ENCODE measurements at places on chromosomes 16 and 17.

- DNase-seq: no peak
These were observed 3.5 kb upstream of the MTHFSD start for GRCh38 chr16:86558355-86559193.

DNA sequence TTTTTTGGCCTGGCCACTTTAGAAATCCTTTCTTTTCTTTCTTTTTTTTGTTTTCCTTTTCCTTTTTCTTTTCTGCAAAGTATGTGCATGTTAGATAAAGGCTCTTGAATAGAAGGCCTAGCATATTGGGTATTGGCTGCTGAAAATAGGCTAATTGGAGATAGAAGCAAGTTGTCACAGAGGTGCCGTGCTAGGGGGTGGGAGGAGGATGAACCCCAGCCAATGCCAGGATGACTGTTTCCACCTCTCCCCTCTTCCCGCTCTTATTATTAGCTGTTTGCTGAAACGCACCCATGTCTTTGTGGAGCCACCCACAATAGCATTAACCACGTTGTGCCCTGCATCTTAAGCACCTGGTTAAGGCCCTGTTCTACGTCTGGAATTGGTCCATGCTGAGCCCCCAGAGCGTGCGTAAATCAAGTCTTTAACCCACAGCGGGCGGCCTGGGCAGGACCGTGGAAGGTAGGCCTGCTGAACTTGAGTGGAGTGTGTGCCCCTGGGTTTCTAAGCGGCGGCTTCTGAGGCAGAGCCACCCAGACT, 123.6 kb downstream of the MSI2 start:
- no peak for DNase-seq

DNA sequence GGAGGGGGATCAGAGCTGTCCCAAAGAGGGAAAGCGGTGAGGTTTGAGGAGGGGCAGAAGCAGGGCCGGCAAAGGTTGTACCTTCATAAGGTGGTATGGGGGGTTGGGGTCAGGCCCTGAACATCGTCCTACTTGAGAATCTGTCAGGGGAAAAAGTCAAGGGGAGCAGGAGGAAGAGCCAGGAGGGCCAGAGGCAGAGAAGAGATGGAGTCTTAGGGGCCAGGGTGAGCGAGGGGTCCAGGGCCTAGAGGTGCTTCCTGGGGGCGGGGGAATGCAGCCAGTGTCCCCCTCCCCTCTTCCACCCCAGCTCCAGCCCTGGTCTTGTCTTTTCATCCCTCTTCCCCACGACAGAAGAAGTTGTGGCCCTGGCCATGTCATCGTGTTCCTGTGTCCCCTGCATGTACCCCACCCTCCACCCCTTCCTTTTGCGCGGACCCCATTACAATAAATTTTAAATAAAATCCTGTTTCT, 1.3 kb upstream of the PRRT2 start:
- DNase-seq: no peak

GRCh38 chr16:53123747-53124146, 69.0 kb downstream of the CHD9 start:
- DNase-seq: no peak

DNA sequence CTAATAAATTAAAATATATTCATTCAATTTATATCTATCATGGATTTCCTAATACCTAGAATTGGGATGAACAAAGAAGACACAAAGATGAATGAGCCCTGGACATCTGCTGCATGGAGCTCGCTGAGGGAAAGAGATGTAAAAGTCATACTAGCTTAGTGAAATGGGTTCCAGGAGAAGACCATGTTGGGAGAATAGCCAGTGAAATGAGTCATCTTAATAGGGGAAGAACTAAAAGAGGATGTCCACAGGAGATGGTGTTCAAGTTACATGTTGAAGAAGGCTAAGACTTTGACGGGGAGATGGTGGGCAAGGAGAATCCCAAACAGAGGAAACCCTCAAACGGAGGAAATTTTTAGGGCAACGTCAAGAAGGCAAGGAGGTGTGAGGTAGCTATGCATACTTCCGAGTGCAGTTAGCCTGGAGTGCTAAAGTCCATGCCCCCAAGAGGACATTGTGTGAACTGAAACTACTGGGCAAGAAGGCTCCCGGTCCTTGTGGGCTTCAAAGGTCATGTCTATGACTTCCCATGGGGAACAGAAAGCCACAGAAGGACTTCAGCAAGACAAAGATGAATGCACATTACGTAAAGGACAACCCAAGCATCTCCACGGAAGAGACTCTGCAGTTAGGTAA, 220.5 kb upstream of the CDH11 start:
- no peak for DNase-seq

GRCh38 chr16:48101069-48101674, 54.6 kb downstream of the ABCC12 start:
- no peak for DNase-seq

DNA sequence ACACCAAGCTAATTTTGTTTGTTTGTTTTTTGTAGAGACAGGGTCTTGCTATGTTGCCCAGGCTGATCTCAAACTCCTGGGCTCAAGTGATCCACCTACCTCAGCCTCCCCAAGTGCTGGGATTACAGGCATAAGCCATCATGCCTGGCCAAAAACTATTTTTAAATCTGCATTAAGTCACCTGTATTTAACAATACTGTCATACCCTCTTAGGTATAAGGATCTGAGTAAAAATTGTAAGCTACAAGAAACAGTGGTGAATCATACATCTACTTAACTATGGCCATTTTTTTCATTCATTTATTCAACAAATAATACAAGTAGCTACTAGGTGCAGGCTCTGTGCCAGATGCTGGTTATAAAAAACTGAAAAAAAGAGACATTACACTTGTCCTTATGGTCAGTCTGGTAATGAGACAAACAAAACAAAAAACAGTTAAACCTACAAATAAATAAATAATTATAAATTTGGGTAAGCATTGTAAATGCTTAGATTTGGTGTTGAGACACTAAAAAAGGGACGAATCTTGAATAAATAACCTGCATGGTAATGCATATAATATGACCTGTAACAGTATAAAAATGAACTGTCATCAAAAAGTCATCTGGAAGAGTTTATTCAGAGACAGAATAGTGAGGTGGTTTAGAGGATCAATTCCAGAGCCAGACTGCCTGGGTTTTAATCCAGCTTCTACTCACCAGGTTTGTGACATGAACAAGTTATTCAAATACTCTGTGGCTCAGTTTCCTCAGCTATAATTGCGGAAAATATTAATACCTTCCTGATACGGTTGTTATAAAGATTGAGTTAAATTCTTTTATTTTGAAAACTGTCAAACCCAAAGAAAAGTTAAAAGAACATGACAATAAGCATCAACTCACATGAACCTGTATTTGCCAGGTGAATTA, 26.8 kb downstream of the BRIP1 start:
- DNase-seq: no peak

DNA sequence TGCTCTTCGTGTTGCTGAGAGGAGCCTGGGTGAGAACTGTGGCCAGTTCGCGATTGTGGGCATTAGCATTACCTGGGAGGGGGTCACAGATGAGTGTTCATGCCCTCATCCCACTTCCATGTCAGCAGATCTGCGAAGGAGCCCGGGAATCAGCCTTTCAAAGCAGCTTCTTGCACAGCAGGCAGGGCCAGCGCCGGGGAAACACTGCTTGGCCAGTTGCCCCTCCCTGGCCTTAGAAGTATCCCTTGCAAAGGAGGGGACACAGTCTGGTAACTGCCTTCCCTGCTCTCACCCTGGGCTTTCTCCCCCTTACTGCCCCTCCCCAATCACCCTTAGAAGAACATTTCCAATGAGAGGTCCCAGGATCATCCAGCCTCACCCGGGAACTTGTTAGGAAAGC, 42.8 kb upstream of the FOXF1 start:
- no peak for DNase-seq

DNA sequence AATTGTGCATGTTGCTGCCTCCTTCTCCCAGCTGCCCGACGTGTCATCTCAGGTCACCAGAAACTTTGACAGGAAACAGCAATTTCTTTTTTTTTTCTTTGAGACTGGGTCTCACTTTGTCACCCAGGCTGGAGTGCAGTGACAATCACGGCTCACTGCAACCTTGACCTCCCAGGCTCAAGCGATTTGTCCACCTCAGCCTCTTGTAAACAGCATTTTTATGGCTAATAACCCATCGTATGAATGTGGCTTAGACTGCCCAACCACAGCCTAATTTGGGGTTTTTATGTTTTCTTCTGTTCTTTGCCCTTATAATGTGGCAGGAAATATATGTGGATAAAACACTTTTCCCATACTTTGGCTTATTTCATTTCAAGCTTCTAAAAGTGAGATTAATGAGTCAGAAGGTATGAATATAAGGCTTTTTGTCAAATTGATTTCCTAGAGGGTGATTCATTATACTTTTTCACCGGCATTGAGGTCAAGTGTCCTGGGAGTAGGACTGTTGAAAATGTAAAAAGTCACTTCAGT, 31.0 kb upstream of the SLC5A10 start:
- no peak for DNase-seq

- no peak for DNase-seq
These were observed 8.8 kb downstream of the KIAA0513 start for GRCh38 chr16:85036236-85037049.

DNA sequence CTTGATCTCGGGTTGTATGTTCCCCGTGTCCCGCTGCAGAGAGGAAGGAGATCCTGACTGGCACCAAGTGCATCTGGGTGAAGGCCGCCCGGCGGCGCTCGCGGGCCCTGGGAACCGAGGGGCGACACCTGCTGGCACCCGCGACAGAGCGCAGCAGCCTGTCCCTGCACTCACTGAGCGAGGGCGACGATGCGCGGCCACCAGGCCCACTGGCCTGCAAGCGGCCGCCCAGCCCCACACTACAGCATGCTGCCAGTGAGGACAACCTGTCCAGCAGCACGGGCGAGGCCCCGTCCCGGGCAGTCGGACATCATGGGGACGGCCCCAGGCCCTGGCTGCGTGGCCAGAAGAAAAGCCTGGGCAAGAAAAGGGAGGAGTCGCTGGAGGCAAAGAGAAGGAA, 7.5 kb downstream of the BTBD17 start:
- DNase-seq: no peak

DNA sequence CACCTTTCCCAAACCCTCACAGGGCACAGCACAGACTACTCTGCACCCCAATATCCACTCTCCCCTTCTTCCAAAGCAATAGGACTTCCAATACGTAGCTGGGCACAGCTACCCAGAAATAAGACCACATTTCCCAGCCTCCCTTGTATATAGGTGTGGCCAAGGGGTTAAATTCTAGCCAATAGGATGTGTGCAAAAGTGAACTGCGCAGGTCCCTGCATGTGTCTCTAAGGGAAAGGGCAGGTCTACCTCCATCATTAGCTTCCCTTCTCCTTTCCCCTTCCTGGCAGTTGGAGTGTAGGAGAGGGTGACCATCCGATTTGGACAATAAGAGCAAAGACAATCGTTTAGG, 25.5 kb upstream of the SNN start:
- DNase-seq: no peak

GRCh38 chr17:44865231-44865660, 17.6 kb downstream of the HIGD1B start:
- DNase-seq: peak; percentile 13

- no peak for DNase-seq
These were observed 595.2 kb upstream of the CDH11 start for GRCh38 chr16:65716737-65717700.

- DNase-seq: no peak
These were observed 20.0 kb upstream of the WFIKKN1 start for GRCh38 chr16:610513-611381.

GRCh38 chr17:65739034-65739433, 177.6 kb upstream of the AXIN2 start:
- no peak for DNase-seq

DNA sequence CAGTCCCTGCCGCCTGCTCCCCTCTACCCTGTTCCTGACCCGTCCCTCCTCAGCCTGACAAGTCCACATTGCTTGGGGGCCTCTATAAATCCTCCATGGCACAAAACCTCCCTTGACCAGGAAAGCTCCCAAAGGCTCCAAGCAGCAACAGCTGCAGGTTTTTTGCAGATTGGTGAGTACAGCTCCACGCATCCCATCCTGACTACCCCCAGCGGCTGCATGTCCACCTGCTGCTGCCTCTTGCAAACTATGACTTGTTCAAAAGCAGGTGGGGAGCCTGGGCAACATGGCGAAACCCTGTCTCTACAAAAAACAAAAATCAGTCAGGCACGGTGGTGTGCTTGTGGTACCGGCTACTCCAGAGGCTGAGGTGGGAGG, 122.8 kb downstream of the ANKRD11 start:
- DNase-seq: peak; percentile 7

GRCh38 chr16:726438-727290, at the start of the genes CCDC78 and HAGHL:
TSS of gene CCDC78 (minus strand) at chr16:726443. CDS start at chr16:726367, 76 bp downstream.
TSS of gene HAGHL (plus strand) at chr16:727106. CDS start at chr16:727510, 404 bp downstream.
- DNase-seq: no peak

- no peak for DNase-seq
These were observed 6.1 kb downstream of the DRG2 start for GRCh38 chr17:18093616-18094408.

DNA sequence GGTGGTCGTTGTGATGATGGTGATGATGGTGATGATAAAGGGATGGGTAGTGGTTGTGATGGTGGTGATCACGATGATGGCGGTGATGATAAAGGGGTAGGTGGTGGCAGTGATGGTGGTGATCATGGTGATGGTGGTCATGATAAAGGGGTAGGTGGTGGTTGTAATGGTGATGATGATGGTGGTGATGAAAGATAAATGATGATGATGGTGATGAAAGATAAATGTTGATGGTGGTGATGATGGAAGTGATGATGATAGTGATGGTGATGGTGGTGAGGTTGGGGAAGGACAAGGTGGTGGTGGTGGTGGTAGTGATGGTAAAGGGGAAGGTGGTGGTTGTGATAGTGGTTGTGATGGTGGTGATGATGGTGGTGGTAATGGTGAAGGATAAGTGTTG, 13.9 kb downstream of the CDH5 start:
- DNase-seq: no peak

- no peak for DNase-seq
These were observed 239.0 kb downstream of the SOX9 start for GRCh38 chr17:72359811-72360210.

- no peak for DNase-seq
These were observed 1.8 kb downstream of the KCNJ2 start for GRCh38 chr17:70171159-70171558.

DNA sequence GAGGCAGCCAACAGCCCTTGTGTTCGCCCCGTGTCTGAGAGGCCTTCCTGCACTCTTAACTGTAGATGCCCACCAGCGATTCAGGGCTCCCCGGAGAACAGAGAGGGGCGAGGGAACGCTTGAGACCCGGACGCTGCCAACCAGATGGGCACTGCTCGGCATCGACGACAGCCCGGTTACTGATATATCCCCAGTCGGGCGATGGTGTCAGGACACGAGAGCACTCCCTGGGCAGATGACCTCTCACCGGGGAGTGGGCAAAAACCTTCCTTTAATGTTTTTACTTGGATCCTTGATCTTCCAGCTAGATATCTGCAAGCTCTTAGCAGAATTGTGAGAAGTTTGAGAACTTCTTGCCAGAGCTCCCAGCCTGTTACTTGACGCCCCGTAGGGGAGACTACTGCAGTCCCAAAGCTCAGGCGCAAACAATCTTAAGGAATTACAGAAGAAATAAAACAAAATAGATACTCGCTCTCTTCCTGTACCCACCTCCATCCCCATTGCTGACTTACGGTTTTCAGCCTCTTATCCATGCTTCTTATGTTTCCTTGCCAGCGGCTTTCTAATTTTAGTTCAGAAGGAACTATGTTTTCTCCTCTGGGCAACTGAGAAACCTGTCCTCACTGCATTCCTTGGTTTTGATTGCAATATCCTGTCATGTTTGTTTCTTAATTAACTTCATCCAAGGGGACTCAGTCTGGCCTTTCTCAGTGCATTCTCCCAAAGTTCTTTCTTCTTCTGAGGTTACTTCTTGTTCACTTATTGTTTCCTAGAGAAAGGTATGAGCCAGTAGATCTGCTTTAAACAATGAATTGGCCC, 845 bp downstream of the SP2 start:
- no peak for DNase-seq
